Kidney tubule cell (primary cell): ENCODE measurements at places on chromosomes 3 and 15.
A peak's percentile ranks its signal among the peaks of the same experiment; 100 is the strongest.

DNA sequence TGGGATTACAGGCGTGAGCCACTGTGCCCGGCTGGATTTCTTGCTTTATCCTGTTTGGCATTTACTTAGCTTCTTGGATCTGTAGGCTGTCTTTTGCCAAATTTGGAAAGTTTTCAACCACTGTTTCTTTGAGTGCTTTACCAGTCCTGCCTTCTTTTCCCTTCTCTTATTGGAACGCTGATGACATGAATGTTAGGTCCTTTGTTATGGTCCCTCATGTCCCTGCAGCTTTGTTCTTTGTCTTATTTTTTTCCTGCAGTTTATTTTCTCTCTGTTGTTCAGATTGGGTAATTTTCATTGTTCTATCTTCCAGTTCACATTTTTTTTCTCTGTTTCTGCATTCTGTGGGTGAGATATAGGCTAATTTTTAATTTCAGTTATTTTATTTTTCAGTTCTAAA, 25.0 kb downstream of the SH3GL3 start:
- DNase-seq, result no peak

- DNase-seq, result no peak
Measured at GRCh38 chr3:37921025-37921424, 59.3 kb downstream of the CTDSPL start.

- DNase-seq, result no peak
Measured at GRCh38 chr3:88061746-88062145, 2.7 kb downstream of the ZNF654 start.

DNA sequence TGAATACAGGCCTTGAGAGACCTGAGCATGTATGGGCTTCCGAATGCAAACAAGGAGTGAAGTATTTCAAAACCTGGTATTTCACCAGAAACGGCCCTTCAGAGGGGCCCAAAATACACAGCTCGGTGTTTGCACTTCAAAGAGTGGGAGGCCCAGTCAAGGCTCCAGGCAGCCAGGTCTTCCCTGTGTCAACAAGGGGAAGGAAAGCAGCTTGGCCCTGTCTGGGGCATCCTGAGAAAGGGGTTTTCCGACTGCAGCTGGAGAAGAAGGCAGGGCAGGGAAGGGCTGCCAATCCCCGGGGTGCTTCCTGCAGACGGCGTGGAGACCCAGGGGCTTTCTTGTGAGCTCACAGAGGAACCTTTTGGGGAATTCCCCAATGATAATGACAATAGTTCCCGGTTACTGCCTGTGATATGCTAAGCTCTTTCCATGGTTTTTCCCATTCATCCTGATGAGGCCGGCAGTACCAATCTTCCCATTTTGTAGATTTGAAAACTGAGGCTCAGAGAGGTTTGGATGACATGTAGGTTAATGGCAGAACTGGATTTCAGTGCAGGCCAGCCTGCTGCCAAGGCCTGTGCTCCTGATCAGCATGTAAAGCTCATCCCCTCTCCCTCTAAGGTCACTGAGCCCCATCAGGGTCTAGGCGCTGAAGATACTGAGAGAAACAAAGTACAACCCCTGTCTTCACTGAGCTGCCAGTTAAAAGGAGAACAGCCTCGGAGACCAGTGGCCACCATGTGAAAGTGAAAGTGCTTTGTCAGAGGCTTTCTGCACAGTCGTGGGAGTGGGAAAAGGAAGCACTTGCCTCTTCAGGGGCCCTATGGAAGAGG, 43.0 kb upstream of the TLE3 start:
- DNase-seq, result peak; percentile 90

DNA sequence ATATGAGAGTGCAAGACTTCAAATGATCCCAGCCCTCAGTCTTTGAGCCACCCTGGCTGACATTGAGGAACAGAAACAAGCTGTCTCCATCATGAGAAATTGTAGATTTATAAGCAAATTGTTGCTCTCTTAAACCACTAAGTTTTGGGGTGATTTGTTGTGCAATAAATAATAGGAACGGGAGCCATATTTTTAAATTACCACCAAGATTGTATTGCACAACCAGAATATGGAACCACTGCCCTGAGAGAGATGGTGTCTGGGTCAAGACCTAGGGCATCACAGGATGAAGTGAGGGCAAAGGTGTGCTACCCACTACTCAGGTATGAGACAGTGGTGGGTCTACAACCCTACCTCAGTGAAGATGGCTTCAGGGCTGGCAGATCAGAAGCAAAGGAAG, 2.3 kb upstream of the CFAP92 start:
- no peak for DNase-seq

- peak; percentile 83 for DNase-seq
Measured at GRCh38 chr3:37243820-37244748, 69.7 kb upstream of the LRRFIP2 start.

- DNase-seq, result no peak
Measured at GRCh38 chr3:29353807-29354206, 72.9 kb downstream of the RBMS3 start.

DNA sequence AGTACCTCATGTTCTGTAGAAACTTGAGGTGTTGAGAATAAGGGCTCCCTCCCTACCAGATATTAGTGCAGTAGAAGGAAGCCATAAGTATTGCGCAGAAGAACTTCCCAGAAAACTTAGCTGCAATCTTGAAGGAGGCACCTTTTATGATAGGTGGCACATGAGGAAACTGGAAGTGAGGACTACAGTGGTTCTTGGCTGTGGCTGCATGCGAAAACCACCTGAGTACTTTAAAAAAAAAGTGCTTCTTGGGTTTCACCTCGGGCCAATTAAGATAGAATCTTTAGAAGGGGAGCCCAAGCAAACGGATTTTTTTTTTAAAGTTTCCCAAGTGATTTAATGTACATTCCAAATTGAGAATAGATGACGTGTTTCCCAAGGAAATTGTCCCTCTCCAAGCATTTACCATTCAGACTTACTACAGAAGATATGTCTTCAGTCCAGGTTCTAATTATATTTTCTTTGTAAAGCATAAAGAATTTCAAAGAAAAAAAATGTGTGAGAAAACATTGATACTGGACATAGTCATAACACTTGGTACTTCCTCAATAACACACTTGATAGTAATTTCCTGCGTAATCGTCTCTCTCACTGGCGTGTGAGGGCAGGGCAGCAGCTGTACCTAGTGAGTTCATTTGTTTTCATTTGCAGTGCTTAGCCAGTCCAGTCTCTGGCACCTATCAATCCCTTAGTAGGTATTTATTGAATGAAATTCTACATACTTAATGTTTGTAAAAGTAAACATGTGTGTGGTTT, 12.3 kb upstream of the NR1I2 start:
- DNase-seq, result peak; percentile 12

DNA sequence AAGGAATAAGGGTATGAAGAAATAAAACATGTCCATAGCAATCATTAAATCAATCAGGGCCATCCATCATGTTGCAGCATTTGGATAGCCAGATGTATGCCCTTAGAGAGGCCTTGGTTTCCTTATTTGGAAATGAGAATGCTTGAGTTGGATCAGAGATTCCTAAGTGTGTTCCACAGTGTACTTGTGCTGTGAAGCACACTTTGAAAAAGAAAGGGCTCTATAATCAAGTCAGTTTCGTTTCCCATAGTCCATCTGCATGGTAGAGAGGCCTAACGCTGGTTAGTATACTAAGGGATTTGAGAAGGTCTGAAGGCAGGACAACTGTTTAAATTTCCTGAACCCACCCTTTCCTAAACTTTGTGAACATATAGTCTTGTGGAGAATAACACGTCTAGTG, 30.9 kb downstream of the RBMS3 start:
- no peak for DNase-seq

DNA sequence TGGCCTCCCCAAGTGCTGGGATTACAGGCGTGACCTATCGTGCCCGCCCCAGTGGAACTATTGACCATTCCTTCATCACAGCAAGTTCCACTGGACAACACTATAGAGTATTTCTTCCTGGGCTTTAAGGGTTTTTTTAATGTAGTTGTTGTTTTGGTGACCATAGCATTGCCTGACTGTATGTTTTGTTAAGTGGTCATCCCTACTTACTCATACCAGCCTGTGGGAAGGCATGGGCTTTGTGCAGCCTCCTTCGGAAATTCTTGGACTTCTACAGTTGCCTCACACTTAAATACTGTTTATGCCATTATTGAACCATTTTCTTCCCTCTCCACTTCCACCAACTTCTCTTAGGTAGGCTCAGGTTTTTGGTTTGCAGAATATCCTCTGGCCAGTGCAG, 19.9 kb upstream of the ALPK3 start:
- peak; percentile 65 for DNase-seq

DNA sequence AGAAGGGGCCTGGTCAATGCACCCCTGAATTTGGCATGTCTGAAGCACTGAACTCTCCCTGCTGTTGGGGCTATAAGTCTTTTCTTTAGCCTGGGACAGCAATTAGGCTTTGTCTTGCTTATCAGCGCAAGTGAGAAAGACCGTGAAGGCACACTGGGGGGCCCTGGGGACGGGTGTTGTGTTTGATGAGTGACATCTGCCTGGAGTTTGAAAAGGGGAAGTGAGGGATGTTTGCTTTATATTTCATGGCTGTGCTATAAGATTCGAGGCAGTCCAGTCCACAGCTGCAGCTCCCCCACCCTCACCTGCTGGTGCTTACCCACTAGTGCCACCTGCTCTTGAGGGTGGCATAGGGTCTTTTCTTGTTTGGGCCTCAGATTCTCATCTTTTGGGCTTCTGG, 44.8 kb downstream of the CEMIP start:
- no peak for DNase-seq

DNA sequence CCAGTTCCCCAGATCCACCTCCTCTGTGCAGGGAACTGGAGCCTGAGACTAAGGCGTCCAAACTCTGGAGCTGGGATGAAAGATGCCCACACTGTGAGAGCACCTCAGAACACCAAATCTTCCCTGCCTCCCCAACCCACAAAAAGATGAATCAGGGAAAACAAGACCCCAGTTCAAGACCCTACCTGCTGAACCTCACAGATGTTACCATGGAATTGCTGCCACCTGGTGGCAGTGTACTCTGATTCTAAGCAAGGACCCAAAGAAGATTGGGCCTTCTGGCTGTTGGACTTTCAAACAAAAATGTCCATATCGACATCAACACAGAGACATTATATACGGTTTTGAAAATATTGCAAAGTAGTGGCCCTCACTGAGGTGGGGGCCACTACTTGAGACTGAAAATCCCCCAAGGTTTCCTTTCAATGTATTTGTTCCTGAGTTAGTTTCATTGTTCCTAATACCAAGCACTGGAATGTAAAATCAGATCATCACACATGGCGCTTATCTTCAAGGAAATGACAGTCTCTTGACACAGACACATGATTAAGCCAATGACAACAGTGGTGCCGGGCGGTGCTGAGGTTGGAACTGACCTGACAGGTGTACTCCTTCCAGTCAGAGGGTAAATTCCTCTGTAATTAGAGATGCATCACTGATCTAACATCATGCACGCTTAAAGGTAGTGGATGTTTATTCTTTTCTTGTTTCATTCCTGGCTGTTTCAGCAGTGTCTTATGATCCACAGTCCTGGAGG, 67.6 kb downstream of the SLC6A11 start:
- peak; percentile 12 for DNase-seq

DNA sequence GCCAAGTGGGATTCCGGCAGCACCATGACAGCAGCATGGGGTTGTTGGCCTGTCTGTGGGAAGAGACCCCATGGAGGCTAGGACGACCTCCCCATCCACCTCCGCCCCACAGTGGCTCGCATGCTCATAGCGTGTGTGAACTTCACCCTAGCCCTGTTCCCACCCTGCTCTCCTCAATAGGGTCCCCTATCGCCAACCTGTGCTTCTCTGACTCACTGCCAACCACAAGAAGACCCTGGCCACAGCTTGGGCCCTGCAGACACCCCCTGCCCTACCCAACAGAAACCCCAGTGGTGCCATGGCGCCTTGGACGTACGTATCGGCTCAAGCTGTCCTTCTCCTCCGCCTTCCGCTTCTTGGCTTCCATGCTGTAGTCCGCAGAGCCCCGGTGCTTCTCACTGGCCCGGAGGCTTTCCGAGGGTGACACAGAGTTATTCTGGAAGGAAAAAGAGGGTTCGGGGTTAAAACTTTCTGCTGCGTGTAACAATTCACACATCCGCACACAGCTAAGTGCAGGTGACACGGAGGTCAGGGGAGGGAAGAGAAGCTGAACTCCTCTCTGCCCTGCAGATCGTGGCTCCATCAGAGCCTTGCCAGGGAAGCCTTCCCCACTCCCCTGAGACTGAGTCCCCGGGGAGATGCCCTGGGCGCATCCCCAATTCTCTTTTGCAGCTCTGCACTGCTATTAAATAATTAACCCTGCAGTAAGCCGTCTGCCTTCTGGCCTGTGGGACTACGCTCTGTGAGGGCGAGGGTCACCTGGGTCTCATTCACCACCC, 37.3 kb downstream of the TLE3 start:
- no peak for DNase-seq

GRCh38 chr15:56821721-56822425, 88.6 kb upstream of the ZNF280D start:
- DNase-seq, result peak; percentile 64

DNA sequence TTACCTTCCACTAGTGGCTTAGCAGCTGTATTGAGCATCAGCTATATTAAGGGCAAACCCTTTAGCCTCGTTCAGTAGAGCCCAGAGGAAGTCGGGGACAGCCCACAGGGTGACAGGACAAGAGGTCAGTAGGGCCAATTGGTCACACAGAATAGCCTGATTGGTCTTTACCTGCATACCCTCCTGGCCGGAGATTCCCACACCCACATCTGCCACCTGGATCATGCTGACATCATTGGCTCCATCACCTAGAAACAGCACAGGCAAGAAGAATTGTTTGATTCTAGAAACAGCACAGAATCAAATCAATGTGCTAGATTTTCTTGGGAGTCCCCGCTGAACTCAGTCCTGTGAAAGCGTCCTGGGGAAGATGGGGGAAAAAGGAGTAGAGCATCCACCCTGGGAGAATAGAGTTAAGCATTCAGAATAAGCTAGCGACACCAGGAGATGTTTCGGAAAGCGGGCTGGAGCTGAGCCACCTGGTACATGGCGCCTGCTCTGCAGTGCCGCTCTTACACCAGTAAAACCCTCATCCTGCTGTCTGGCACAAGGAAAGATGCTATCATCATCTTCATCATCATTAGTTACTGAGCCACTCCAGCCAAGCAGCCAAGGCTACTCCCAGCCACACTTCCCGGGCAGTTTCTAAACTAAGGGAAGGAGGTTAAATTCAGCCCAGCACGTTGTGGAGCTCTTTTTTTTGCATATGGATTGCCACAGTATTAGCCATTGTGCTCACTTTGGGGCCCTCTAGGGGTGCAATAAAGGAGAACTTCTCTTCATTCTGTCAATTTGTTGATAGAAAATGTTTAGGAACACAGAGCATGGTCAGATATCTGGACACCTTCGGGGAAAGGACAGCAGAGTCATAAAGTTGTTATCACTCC, 171.3 kb downstream of the ATP10A start:
- DNase-seq, result no peak

- DNase-seq, result no peak
Measured at GRCh38 chr15:40982855-40983254, 29.6 kb downstream of the CHAC1 start.

DNA sequence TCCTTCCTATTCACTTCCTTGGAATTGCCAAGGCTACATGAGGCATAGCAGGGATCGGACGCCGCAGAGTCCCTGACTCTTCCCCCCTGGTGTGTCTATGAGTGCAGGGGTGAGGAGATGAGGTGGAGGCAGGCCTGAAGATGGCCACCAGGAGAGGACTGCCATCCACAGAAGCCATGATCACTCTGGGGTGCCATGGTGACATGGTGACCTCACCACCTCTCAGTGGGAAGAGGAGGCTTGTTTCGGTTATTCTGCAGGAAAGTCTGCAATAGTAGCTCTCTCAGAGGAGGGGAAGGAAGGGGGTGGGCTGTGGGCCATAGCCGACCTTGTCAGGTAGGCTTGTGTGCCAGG, 57.0 kb upstream of the LIMD1 start:
- DNase-seq, result no peak

GRCh38 chr15:60772395-60773120, 293.6 kb upstream of the ICE2 start:
- peak; percentile 25 for DNase-seq
